ENCODE measurements at places on chromosomes 6 and 20. TPM values are rescaled to one million over a fixed set of nuclear protein-coding genes. Genes with fewer than 3 reads are reported as not detected.

Gene VPS16
- 68.6 TPM for total RNA-seq

Gene SNTA1
- 15.7 TPM for total RNA-seq

Gene SLC22A16
- total RNA-seq: not detected

Gene TINAG
- not detected for total RNA-seq

Gene PXDC1
- total RNA-seq: 66.2 TPM

Gene NHLRC1
- 2.7 TPM for total RNA-seq

Gene PDYN
- total RNA-seq: not detected

Gene SIRPD
- total RNA-seq: not detected

Gene TDRD6
- 0.12 TPM for total RNA-seq

Measured in uterine smooth muscle cell (primary cell).